Activated effector memory CD4-positive, alpha-beta T cell treated with Interleukin-2 at 50 U/mL for 16 hours (primary cell): ENCODE measurements at places on chromosomes 11 and 22.

DNA sequence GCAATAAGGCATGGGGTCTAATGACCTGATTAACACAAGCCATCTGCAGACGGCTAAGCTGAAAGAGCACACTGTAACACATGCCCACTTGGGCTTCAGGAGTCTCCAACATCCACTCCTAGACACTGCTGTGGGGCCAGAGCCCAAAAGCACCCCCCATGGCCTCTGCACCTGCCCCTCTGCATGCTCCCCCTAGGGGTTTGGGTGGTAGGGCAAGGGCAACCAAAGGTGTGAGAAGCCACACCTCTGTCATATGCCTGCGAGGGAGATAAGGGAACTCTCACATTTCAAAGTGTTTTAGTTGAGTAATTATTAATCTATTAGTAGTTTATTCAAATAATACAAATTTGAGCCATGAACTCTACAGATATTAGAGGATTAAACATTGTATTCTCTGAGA lies 30.8 kb downstream of the CTSC start:
- DNase-seq, result no peak

DNA sequence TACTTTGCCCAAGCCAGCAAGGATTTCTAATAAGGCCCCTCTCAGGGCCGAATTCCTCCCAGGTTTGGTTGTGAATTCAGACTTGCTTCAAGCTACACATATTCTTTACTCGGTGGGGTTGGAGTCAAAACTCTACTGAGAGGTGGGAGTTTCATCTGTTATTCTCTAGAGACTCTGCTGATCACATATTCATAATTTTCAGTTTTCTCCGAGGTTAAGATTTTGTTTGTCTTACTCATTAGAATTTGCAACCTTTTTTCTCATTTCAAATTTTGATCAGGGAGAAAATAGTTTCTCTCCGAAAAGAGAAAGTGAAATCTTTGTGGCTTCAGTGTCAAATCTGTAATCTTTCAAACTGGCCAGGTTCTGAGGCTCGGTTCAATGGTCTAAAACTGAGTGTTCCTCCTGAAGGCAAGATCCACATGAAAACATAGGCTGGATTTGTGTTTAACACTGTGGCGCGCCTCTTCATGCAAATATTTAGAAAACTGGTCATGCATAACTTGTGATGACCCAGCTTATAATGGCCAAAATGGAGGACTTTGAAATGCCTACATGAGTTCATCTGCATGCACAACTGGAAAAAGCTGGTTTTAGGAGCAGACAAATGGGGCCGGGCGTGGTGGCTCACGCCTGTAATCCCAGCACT lies 21.5 kb upstream of the GSTP1 start:
- no peak for DNase-seq

DNA sequence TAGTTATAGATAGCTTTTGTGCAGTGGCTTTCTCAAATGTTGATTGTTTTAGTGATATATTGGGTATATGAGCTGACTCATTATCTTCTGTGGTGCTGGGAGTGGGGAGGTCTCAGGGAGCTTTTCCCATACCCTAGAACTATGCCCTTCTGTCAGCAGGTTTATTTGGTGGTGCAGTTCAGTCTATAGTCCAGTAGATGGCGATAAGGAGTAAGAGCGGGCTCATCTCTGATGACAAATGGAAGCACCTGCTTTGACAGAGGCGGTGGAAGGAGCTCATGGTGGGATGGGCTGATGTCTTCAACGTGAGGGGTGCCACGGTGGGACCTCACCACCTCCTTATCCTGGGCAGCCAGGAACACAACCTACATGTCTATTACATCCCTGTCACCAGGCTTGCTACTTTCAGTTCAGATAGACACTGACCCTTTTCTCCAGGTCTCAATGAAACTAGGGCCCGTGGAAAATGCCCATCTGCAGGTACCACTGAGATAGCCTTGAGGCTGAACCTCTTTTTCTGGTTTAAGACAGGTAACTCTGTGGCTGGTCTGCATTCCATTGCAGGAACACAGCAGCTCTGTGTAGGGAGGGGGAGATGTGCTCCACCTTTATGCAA lies 13.0 kb upstream of the OR6A2 start:
- DNase-seq, result no peak

GRCh38 chr11:125315079-125315740 lies 150.7 kb downstream of the PKNOX2 start:
- DNase-seq, result no peak

DNA sequence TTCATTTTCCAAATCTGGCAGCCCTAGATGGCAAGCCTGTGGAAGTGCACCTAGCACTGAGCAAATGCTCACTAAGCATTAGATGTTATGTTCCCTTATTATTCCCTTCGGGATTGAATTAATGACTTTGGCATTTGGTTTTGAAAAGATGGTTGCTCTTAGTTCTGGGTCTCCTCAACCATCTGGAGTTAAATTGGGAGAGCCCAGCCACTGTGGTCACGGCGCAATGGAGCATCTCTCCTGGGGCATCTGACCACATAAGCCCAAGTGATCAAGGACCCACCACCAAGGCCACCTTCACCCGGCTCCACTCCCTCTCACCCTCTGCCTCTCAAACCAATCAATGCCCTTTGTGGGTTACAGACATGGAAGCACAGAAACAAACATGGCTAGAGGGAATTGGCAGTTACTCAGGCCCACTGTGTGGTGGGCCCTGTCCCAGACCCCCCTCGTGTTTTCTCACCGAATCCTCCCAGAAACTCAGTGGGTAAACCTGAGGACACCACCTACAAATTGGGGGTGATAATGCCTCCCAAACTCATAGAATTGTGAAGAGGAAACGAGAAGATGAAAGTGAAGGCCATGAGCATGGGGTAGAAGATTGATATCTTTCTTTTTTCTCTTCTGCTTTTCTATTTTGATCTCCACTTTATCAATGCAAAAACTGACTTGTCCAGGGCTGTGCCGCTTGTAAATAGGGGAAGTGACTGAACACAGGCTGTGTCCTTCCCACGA lies 52.2 kb downstream of the IRAG1 start:
- DNase-seq, result no peak

- DNase-seq, result no peak
These were observed 61.1 kb downstream of the ARHGAP42 start for GRCh38 chr11:100748153-100748552.

DNA sequence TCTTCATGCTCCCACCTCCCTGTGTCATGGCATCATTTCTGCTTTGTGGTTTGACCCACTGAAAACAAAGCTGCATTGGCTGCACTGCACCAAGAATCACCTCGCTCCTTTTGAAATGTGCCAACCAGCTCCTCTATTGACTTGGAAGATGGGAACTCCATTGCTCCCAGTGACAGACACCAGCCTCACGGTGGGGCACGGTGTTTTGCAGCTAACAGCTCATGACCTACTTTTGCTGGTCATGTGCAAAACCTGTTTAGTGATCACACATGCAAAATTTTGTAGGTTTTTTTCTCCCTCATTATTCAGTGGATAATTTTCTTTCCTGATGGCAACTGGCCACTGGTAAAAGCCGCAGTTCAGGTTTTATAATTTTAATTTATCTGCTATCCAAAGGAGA lies 36.8 kb downstream of the ARFGAP2 start:
- no peak for DNase-seq

DNA sequence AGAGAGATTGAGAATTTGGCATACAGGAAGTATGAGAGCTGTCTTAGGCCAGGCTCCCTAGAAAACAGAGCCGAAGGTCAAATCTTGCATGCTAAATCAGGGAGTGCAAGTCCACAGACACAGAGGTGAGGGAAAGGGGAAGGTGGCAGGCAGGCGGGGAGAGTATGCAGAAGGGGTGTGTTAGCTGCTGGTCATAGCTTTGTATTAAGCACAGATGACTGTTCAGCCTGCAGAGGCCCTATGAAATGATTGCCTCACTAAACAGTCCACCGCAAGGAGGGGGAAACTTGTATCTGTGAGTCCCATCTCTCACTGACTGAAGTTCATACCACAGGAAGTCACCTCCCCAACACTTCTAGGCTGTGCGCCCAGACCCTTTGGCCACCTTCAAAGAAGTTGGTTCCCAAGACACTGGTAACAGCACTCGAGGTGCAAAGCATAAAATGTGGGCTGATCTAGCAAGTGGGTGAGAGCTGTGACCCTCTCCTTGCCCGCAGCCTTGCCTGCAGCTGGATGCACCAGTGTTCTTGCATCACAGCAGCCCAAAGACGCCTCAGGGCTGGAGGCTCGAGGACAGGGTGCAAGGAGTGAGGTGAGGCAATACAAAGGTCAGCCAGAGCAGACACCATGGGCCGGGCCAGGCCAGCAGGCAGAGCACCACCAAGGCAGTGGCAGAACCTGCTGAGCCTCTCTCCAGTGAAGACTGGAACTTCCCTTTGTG lies 115.3 kb upstream of the TBCEL start:
- no peak for DNase-seq

DNA sequence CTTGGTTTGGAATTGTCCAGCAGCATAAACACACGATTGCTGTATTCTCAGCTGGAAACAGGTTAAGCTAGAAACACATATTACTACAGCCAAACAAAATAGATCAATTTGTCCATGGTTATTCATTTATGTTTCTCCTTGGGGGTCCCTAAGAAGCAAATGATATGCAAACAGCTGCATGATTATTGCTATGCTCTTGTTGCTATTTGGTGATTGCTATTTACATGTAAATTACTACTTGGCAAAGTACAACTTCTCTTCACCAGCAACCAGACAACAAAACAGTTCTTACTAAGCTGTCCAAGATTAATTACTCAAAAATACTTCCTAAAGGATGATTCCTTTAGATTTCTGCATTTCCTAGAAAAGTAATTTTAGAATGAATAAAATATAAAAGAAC lies 567.9 kb upstream of the ARHGAP42 start:
- DNase-seq, result no peak

GRCh38 chr22:20186183-20186870 lies 35.5 kb upstream of the CCDC188 start:
- DNase-seq, result no peak

- no peak for DNase-seq
These were observed 12.3 kb upstream of the ARAP1 start for GRCh38 chr11:72764503-72764902.

- DNase-seq, result no peak
These were observed 36.6 kb downstream of the SLC25A17 start for GRCh38 chr22:40782521-40782920.

GRCh38 chr11:60914633-60915247 lies 782 bp downstream of the TMEM109 start:
- peak; percentile 25 for DNase-seq

GRCh38 chr11:4064278-4064955 lies 30.2 kb upstream of the RRM1 start:
- no peak for DNase-seq

- DNase-seq, result peak; percentile 41
These were observed 2.0 kb downstream of the GRK2 start for GRCh38 chr11:67268081-67268961.

- DNase-seq, result no peak
These were observed 3.4 kb upstream of the ADAMTS8 start for GRCh38 chr11:130431801-130432200.

- no peak for DNase-seq
These were observed 293.8 kb downstream of the BRD1 start for GRCh38 chr22:49533886-49534285.

- DNase-seq, result no peak
These were observed 8.3 kb downstream of the PRR5L start for GRCh38 chr11:36304351-36304750.

DNA sequence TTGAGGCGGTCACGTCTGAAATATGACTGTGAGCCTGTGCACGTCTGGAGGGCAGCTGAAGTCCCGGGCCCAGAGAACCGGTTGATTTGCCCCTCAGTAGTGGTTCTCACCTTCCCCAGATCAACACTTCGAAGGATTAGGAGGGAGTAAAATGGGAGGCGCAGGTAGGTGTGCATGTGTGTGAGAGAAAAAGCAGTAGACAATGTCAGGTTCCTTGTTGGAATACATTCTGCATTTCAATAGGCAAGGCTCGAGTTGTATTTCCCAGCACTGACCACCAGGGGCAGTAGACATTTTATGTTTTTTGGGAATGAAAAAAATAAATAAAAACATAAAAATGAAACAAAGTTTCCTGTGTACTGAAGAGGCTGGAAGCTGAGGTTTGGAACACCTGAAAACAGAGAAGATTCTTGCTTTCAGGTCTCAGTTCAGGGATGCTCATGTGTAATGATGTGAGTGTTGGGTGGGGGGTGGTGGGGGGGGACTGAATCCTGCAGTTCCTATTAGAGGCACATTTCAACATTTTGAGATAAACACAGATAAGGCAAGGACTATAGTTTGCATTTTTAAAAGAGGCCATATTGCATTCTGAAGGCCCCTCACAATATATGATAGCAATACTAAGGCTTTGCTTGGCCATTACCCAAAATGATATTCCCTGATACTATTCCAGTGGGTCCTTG lies 333.9 kb downstream of the CADM1 start:
- no peak for DNase-seq

DNA sequence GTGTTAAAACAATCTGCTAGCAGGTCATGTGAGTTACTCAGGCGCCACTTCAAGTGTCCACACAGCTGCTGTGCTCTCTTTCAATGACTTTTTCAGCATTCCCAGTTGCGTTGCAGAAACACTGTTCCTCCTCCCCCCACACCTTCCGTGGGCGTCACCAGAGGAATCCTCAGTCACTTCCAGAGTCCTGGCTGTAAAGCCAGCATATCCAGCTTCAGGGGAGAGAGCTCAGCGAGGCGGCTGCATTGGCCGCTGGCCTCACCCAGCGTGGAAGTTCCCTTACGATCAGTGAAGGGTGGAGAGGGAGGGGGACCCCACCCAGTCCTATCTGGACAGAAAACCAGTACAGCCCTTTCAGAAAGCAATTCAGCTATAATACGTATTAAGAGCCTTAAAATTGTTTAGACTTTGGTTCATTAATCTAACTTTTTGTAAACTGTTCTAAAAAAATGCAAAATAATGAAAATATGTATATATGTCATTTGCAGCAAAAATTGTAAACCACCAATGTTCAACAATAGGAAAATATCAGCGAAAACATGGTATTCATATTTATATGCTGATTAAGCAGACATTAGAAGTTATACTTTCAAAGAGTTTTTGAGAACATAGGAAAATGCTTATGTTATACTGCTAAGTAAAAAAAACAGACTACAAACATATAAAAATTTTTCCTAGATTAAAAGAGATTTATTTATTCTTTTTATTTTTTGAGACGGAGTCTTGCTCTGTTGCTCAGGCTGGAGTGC lies 2.8 kb upstream of the ANO9 start:
- no peak for DNase-seq

DNA sequence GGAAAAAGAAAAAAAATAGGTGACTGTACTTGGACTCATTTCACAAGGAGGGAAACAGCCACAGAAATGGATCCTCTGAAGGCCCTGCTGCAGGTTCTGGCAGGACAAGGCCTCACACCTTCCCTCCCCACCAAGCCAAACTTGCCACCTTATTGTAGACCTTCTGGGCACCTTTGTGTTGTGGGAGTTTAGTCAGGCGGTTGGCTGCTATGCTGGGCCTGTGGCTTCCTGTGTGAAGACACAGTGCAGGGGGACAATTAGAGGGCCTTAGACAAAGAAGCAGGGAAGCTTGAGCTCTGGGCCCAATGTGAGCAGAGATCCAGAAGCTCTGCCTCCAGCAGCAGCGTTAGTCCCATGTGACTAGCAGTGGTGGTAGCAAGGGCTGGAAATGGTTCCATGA lies 4.2 kb downstream of the RAB1B start:
- DNase-seq, result no peak

DNA sequence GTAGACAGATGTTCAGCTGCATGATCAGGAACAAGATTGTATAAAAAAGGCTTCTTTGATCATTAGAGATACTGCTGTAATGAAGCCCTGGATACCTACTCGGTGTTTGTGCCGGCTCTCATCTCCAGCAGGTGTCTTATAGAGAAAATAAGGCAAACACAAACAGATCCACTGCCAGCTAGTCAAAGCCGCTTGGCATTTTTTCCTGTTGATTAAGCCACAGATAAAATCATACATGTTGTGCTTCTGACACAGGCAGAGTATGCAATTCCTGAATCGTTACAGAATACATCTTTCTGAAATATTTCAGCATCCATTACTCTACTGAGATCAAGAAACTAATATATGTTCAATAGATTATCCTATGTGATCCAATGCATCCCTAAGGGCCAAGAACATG lies 206.9 kb downstream of the CADM1 start:
- DNase-seq, result no peak
